ENCODE measurements at places on chromosomes 2 and 18.

GRCh38 chr2:13818002-13818401 lies 814.5 kb upstream of the LRATD1 start:
- no peak for DNase-seq

DNA sequence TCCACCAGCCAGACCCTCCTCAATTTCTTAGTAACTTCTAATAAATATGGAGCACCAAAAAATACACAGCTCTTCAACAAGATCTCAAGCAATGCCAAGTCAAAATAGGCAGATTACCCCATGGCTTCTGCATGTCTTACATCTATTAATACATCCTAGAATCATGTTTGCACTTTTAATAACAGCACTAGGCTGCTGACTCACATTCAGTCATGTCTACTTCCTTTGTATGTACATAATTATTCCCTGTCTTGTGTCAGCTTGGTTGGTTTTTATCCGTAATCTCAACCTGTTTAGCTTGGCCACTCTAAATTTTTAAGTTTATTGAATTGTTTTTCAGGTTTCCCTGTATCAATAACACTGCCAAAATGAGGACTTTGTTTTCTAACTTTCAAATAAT lies 420.1 kb upstream of the ACVR2A start:
- no peak for DNase-seq

GRCh38 chr2:25991965-25992364 lies 9.7 kb upstream of the KIF3C start:
- no peak for DNase-seq

DNA sequence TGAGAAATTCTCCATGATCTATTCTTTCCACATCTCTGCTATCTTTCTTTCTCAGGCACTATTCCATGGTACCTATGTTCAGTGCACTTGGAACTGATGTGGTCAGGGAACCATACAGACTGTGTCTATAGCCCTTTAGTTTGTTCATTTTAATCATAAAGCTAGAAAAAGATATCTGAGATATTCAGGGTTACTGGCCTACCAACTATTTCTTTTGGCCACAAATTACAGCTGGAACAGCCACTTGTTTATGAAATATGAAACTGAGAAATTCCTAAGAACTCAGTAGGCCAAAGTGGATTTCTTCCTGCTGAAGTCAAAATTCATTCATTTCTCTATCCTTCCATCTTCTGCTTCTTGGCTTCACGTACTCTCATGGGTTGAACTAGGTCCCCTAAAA lies 22.8 kb upstream of the LYPD1 start:
- DNase-seq: no peak

GRCh38 chr2:9889812-9890261 lies 46.6 kb downstream of the TAF1B start:
- DNase-seq: no peak

DNA sequence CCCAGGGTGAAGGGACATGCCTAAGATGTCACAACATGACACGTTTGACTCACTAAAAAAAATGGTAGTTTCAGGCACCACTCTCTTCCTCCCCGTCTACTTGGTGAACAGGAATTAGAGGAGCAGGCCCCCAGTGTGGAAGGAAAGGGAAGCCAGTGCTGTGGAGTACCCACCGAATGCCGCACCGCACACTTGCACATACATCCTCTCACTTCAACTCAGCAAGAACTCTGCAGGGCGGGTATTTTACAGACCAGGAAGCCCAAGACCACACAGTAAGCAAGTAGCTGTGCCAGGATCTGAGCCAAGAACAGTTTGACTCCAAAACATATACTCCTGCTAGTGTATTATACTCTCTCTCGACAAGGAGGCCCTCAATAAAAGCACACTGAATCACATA lies 69.8 kb downstream of the BCL2 start:
- no peak for DNase-seq

DNA sequence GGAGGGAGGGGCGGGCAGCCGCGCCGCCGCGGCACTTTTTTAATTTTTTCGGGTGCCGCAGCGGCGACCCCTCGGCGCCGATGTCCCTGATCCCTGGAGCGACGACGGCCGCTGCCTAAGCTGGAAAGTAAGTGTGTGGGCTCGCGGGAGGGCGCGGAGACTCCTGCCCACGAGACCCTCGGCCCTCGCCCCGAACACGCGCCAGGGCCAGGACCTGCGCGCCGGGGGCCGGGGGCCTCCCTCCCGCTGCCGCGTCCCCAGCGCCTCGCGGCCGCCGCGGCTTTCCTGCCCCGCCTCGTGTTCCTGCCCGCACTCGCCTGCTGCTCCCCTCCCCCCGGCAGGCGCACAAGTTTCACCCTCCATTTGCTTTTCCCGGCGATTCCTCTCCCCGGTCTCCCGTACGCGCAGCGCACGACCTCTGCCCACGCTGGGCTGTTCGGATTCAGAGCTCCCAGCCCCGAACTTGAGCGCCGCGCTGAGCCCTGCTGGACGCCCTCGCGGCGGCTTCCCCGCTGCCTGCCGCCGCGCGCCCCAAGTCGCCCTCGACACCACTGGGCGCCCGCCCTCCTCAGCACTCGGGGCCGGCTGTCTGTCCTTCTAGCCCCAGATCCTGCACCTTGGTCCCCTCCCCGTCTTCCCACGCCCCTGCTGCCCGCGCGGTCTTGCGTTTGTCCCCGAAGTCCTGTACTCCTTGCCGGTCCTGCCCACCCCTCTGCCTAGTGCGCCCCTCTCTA lies 507 bp downstream of the PKP4 start:
- peak; percentile 46 for DNase-seq

GRCh38 chr2:132278267-132278666 lies 116.5 kb upstream of the ANKRD30BL start:
- DNase-seq: no peak

GRCh38 chr2:102618452-102619413 lies 620 bp upstream of the SLC9A2 start:
- DNase-seq: no peak

DNA sequence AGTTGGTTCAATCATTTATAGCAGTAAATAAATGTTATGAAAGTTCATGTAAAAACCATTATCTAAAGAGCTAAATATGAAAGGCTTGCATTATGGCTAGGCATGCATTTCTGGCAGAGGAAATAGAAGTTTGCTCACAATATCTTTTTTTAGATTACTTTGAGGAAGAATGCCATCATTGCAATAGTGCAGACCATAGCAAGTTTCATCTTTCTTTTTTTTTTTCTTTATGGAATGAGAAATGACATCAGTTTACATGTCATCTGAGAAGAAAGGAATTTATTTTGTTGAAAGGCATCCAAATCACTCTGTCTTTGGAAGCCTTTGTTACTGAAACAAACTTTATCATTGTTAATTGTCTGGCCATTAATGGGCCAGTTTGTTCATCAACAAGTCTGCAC lies 74.5 kb upstream of the NCKAP5 start:
- no peak for DNase-seq

GRCh38 chr2:234852035-234852434 lies 99.8 kb upstream of the SH3BP4 start:
- no peak for DNase-seq

Data from activated CD4-positive, alpha-beta T cell treated with anti-CD3 and anti-CD28 coated beads, Interleukin-2, amount 50 U/mL, for 16 hours (primary cell).